AG10803 (cell line): ENCODE measurements at places on chromosomes 5 and 9.
A peak's percentile ranks its signal among the peaks of the same experiment; 100 is the strongest.

DNA sequence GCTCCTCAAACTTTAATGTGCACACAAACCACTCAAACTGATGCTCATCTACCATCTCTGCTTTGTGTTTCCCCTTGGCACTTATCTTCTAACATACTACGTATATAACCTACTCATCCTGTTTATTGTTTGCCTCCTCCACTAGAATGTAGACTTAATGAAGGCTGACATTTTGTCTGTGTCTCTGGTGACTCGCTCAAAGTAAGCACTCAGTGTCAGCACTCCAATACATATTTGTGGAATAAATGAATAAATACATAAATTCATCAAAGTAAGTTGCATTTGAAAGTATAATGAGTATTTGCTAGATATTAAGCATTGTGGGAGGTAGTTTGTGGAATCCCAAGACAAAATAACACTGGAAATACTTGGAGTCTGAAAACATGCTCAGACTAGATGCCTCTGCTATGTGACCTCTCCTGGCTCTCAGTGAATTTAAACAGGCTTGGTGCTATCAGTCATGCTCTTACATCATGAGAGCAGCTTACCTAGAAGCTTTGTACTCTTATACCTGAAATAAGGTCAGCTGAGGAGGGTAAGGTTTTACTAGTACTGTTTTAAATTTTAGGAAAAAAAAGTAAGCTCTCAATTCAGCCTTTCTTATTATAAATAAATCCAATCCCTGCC, 37.0 kb upstream of the RANBP6 start:
- no peak for DNase-seq

DNA sequence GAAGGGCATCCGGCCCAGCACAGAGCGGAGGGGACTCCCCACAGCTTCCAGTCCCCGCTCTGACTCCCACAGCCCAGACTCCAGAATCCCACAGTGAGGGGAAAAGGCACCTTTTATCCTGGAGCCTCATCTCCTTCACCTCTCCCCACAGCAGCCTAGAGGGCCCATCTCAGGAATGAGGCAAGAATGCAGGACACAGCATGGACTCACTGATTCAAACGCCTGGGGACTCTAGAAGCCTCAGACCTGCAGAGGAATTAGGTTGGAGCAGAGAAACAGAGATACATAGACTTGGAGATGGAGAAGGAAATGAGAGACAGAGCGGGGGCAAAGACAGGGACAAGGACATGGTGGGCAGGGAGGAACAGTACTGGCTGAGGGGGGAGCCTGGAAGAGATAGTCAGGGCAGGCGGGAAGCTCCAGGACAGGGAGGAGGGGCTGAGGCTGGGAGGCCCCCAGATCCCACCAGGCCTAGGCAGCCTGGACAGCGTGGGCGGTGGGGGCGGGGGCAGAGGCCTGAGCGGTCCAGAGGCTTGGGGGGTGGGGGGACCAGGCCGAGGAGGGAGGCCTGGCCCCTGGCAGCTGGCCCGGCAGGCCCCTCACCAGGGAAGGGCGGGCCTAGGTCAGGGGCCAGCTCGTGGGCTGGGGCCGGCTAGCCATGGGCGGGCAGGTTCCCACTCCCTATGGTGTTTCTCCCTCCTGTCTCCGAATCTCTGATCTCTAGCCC, 15.8 kb downstream of the CNTFR start:
- no peak for DNase-seq

- peak; percentile 73 for DNase-seq
Observed at GRCh38 chr5:137190031-137190430, 309.1 kb downstream of the SPOCK1 start.

DNA sequence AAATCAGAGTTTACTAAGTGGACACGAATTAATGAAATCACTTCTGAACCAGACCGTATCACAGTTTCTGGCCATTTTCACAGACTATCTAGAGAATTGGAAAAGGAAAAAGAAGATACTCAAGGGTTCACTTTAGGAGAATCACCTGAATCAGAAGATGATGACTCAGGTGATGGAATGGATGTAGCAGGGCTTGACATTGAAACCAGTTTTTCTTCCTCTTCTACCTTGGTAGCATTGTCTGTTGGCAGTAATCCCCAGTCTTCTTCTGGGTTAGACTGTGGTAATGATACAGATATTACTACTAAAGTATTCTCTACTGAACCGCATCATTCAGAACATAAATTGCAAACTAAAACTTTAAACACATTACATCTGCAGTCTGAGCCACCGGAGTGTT, 38.5 kb downstream of the ICE1 start:
- no peak for DNase-seq

GRCh38 chr5:76514713-76515112, 108.5 kb downstream of the F2RL2 start:
- no peak for DNase-seq

DNA sequence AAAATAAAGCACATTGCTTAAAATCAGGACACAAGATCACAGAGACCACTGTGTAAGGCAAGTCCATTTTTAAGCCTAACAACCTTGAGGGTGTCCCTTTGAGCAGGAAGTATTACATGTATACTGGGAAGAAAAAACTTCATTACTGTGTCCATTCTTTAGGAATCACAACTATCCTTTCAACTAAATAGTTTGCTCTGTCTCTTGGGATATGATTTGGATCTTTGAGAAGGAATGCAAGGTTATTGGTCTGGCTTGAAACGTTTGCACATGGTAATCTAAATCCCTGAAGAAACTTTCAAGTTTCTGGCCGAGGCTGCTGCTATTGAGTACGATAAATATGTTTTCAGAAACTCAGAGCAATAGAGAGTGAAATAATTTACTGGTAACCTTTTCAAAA, 923.0 kb upstream of the SEMA6A start:
- peak; percentile 3 for DNase-seq

DNA sequence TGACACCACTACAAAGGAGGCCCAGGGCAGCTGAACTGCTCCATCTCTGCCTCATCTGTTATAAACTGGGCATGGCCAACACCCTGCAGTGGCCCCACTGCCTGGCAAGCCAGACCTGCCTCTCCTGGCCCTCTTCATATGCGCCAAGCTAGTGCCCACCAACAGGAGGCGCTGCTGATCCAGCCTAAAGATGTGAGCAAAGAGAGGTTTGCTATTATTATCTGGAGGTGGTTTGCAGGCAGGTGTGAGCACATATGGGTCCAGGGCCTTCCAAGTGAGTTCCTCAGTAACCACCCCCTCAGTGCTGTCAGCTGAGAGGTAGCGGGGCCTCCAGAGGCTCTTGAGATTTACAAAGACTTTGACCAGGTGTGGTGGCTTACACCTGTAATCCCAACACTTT, 232.2 kb downstream of the SYK start:
- DNase-seq: no peak

DNA sequence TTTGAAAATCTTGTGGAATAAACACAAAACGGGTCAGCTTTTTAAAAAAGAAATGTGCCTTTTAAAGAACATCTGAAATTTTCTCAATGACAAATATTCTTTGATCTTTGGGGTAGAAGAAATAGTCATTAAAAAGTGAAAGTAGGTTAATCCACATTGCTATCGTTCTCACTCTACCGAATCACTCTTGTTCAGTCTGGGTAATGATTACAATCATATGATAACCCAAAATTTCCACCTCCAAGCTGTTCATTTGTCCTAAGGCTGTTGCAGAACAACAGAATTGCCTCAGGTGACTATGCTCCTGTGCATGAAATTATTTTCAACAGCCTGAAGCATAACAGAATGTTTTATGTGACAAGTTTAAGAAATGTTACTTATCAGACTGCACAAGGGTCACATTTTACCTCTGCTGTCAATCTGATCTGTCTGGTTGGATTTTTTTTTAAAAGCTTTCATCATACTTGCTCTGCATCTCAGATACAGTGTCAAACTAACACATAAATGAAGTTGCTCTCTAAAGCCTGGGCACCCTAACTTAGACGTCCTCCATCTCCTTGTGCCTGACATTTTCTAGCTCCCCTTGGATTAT, 227.3 kb downstream of the LURAP1L start:
- DNase-seq: no peak

DNA sequence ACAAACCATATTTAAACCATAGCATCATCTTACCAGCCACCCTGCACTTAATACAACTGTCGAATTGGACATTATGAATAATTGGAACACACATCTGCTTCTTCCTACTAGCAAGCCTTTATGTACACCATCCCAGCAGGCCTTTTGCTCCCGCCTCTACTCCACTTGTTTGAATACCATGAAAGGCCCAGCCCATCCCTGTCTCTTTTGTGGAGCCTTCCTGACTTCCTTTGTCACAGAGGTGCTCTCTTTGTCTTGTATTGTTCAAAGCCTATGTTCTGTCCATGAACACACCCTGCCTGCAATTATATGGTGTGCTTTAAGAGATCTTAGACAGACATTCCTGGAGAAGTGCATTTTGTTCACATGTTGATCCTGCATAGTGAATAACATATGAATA, 465.7 kb downstream of the DIRAS2 start:
- DNase-seq: no peak

- no peak for DNase-seq
Observed at GRCh38 chr5:66810848-66811261, 214.7 kb downstream of the MAST4 start.

DNA sequence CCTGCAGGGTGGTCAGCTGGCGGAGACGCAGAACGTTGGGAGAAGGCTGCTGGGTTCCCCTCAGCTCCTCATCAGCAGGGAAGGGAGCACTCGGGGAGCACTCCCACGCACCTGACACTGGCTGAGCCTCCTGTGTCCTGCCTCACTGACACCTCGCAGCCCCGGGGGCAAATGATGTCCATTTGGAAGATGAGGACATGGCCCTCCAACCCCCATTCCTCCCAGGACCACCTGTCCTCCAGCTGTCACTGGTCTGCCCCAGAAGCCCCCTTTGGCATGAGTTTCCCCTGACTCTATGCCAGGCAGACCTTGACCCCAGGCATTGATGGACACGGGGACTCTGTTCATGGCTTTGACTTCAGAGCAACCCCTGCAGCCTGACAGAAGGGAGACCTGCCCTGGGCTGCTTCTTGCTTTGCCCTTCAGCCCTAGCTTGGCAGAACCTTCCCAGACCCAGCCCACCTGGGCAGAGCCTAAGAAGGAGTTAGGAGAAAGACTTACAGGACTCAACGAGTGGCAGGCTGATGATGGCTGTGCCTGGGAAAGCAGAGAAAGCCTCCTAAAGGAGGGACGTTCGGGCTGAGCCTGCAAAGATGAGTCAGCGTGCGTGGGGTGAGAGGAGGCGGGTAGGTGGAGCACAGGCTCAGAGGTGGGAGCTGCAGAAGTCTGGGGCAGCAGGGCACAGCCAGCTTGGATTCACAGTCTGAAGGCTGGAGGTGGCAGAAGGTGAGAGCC, 90.6 kb downstream of the LMX1B start:
- peak; percentile 16 for DNase-seq
